ENCODE measurements at places on chromosomes 4 and X. TPM values are rescaled to one million over a fixed set of nuclear protein-coding genes. Genes with fewer than 3 reads are reported as not detected.

DNA sequence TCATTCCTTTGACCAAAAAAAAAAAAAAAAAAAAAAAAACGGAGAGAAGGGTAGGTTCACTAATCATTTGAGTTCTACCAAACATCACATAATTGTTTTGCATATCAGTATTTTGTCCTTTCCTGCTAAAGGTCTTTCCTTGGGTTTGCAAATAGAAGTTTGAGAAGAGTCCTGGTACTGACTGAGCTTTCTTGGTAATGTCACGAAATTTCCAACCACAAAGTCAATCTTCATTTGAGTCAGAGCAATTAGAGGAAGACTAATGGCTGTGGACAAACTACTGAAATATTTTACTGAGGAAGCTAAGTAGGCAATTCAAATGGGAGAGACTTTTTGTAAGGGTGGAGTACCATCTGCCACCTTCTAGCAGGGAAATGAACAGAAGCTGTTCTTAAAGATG is 21.7 kb upstream of the CD40LG start:
- H3K27me3 ChIP-seq, result no peaks in the 10 kb centered on the region
- no peaks in the 10 kb centered on the region for H3K4me1 ChIP-seq
- H3K4me3 ChIP-seq, result no peak overlapping the region
- H3K27ac ChIP-seq, result no peak overlapping the region

DNA sequence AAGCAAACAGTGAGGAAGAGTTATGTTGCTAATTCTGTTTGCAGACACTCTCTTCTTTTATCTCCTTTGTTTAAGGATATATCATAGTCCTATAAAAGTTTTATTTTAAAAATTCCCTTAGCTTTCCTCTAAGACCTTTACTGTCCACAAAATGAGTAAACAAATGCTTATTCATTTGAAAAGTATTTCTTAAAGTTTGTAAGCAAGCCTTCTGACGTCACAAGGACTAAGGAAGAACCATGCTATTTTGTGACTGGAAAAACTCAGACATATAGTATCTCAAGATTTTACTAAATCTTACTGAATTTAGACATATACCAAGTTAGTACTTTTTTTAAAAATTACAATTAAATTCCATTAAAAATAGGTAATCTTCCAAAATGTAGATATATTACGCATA is 5.2 kb upstream of the RBMXL3 start:
- H3K4me1 ChIP-seq, result no peaks in the 10 kb centered on the region
- H3K27ac ChIP-seq, result no peak overlapping the region

DNA sequence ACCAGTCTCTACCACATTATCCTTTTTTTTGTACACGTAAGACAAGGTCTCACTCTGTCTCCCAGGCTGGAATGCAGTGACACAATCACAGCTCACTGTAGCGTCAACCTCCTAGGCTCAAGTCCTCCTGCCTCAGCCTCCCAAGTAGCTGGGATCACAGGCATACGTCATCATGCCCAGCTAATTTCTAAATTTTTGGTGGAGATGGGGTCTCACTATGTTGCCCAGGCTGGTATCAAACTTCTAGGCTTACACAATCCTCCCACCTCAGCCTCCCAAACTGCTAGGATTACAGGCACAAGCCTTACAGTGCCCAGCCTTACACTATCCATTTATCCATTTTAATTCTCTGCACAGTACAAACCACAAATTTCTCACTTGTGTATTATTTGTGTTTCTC is 58.0 kb downstream of the CLOCK start:
- no peak overlapping the region for H3K27ac ChIP-seq
- no peaks in the 10 kb centered on the region for H3K4me1 ChIP-seq
- no peak overlapping the region for H3K4me3 ChIP-seq

DNA sequence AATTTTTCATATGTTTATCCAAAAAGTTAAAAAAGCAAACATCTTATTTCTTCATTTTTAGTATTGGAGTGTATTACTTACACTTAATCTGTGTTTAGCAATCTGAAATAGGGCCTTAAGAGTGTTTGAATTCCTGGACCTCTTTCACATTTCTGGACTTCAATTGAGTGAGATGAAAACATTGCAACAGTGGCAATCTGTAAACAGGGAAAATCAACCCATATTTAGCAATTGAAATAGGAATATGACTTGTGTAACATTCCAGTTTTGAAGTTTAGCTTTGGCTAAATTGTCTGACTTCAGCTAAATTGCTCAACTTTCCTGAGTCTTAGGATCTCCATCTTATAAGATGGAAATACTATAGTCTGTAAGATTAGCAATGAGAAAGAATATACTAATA is 34.6 kb upstream of the FHL1 start:
- no peaks in the 10 kb centered on the region for H3K36me3 ChIP-seq
- H3K4me3 ChIP-seq, result no peak overlapping the region
- H3K27ac ChIP-seq, result no peak overlapping the region

- H3K27me3 ChIP-seq, result no peaks in the 10 kb centered on the region
- H3K4me3 ChIP-seq, result no peak overlapping the region
- no peak overlapping the region for H3K27ac ChIP-seq
- DNase-seq, result no peak
- H3K36me3 ChIP-seq, result no peaks in the 10 kb centered on the region
Observed at GRCh38 chr4:181272422-181272821, 970.8 kb upstream of the TENM3 start.

ADH1B gene
- 650 TPM for total RNA-seq

GRCh38 chrX:22122510-22122909 is 90.4 kb downstream of the PHEX start:
- no peaks in the 10 kb centered on the region for H3K27me3 ChIP-seq
- no peaks in the 10 kb centered on the region for H3K36me3 ChIP-seq
- no peak for DNase-seq
- H3K4me3 ChIP-seq, result no peak overlapping the region
- no peaks in the 10 kb centered on the region for H3K4me1 ChIP-seq

- DNase-seq, result no peak
- no peak overlapping the region for H3K4me3 ChIP-seq
- H3K36me3 ChIP-seq, result no peaks in the 10 kb centered on the region
- no peak overlapping the region for H3K27ac ChIP-seq
- H3K4me1 ChIP-seq, result no peaks in the 10 kb centered on the region
Observed at GRCh38 chrX:26558719-26559386, 342.9 kb downstream of the MAGEB5 start.

DNA sequence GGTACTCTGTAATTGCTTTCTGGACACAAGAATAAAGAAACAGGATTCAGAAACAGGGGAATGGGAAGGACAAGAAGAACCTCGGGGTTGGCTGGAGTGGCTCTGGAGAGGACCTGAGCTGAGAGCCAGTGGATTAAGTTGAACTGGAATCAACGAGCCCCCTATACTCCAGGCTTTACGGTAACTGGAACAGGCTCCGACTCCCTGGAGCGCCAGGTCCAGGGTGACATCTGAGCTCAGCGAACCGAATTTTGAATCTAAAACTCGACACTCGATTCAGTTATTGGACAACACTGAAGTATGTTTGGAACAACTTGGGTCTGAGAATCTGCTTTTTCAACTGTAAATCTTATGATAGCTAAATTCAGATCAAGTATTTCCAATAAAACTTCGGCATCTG is 23.9 kb downstream of the HMX1 start:
- DNase-seq, result no peak
- H3K27me3 ChIP-seq, result no peaks in the 10 kb centered on the region
- H3K27ac ChIP-seq, result no peak overlapping the region
- H3K36me3 ChIP-seq, result no peaks in the 10 kb centered on the region

GRCh38 chr4:118968005-118968404 is 79.4 kb downstream of the SYNPO2 start:
- peaks cover 61% of the 10 kb centered on the region for H3K4me1 ChIP-seq
- no peaks in the 10 kb centered on the region for H3K36me3 ChIP-seq
- no peak for DNase-seq
- no peaks in the 10 kb centered on the region for H3K27me3 ChIP-seq

Measured in ascending aorta (tissue), 2 donors.